Esophagus muscularis mucosa (tissue), 4 donors: ENCODE measurements at places on chromosomes 16 and 17. TPM values are rescaled to one million over a fixed set of nuclear protein-coding genes. Genes with fewer than 3 reads are reported as not detected.

The TRAF7 gene
- total RNA-seq: 64.5 TPM

The ENGASE gene
- 14.9 TPM for total RNA-seq

The MNT gene
- 17.4 TPM for total RNA-seq

The EVPLL gene
- not detected for total RNA-seq

The TRPV3 gene
- 0.33 TPM for total RNA-seq

The SP6 gene
- total RNA-seq: under 0.01 TPM

The ADAD2 gene
- 0.80 TPM for total RNA-seq
